ENCODE measurements at places on chromosomes 7 and 10.
A peak's percentile ranks its signal among the peaks of the same experiment; 100 is the strongest.

DNA sequence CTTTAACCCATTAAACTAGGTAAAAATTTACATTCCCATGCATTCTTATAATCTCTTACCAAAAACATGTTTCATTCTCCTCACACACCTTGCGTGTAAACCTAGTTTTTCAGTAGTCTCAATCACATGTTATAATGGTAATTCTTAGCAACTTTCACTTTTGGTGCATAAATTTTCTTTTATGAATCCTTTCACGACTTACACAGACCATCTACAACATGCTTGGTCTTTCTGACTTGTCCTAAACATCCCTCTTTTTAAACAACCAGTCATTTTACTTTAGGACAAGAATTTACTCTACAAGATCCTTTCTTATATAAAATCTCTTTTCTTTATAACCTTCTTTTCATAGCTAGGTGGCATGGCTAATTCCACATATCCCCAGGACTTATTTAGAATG lies 25.8 kb downstream of the FBXL13 start:
- DNase-seq: no peak

DNA sequence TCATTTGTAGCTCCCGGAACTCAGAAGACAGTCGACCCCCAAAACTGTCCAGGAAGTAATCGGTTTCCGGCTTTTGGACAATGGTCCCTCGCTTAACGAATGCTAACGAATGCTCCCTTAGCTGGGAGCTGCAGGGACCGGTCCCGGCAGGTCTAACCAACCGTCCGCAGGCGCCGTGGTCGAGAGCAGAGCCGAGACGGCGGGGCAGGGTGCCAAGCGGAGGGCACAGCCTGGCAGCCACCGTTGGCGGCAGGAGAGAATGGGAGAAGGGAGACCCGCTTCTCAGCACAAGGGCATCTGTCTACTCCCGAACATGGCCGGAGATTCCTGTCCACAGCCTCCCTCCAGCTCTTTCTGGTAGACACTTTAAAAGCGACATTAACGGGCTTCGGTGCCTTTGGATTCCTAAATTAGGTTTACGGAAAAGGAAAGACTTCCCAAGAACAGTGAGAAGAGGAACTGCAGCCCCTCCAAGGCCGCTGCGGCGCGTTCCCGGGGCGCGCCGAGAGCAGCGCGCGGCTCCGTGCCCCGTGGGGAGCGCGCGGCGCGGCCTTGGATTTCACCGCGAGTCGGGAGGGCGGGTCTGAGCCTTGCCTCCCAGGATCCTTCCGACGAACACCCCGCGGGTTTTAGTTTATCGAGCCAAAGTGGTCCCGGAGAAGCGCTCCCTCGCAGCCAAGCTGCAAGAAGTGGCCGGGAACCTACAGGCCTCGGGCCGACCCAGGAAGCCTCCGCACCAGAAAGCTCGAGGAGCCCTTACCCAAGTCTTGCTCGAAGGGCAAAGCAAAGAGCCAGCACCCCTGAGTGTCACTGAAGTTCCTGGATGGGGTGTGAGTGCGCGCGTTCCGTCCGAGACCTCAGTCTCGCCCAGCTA lies 3.6 kb upstream of the TBX20 start:
- DNase-seq: no peak

GRCh38 chr10:116775488-116776400 lies 33.4 kb upstream of the HSPA12A start:
- DNase-seq: no peak

DNA sequence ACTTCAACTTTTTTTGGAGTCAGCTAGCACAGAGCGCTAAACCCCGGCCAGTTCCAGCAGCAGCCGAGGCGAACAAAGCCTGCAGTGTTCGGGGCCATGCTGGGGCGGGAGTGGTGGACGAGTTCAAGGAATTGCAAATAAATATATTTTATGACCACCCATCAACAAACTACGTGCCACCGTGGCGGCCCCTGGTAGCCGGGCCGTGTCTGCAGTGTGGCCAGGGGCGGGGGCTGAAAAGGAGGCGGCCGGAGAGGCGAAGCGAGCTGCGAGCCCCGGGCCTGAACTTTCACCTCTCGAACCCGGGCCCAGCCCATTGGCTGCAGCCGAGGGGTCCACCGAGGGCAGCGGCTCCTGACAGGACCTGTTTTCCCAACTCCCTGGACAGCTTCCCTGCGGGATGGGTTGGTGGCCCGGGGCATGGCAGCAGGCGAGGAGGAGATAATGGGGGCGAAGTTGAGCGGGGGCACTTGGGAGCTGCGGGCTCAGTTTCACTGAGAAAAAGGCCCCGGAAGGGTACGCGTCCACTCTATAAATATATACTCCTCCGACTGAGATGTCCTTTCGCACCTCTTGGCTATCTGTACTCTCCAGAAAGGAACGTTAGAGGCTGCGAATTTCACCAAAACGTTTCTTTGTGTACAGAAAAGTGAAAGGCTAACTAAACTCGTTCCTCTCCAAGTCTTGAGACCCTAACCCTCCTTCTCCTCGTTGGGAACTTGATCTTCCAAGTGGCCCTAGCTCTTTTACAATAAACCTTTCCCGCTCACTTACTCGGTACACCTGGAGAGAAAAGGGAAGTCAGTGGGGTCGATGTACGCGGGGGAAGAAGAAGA lies 164.6 kb upstream of the PPP1R3A start:
- peak; percentile 25 for DNase-seq

DNA sequence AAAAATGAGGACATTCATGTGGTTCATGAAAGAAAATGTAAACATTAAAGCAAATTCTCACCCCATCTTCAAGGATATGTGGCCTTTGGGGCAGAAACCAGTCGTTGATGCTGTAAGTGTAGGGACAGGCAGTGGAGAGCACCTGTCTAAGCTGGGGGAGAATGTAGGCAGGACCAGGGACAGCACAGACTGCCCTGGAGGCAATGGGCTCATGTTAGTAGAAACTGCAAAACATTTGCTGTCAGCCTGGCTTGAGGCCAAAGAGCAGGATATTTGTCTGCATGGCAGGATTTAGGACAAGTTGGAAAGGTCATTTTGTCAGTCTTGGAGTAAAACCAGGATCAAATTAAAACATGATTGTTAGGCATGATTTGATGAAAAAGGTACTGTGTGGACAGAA lies 211.6 kb upstream of the AGK start:
- no peak for DNase-seq

GRCh38 chr10:34058845-34059614 lies 724.6 kb upstream of the NRP1 start:
- no peak for DNase-seq

GRCh38 chr7:34723866-34724490 lies 66.0 kb downstream of the NPSR1 start:
- no peak for DNase-seq

DNA sequence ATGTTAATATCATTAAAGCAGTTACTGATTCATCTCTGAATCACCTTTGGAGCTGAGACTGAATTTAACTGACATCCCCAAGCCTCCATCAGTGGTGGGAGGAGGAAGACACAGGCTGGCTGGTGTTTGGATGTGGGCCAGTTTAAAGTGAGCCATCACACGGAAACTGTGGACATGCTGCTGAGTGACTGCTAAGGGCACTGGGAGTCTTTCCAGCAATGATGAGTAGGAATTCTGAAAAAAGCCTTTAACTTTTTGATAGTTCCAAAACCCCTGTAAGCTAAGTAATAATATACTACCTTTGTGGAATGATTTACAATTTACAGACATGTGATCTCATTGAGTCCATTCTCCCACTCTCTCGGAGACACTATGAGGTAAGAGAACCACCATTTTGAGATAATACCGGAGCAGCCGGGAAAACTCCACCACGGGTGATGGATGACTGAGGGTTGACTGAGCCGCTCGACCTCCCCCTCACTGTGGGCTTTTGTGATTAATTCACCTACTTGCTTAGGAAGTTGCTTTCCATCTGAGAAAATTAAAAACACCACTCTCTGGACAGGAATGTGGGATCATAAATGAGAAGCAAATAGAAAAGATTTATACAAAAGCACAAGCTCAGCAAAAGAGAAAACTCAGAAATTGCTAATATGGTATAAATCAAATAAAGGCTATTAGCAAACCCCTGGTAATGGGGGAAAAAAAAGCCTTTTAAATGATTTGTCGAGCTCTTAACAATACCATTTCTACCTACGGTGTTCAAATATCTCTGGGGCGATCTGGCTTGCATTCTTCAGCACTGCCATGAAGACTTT lies 194.8 kb downstream of the FANK1 start:
- peak; percentile 67 for DNase-seq

DNA sequence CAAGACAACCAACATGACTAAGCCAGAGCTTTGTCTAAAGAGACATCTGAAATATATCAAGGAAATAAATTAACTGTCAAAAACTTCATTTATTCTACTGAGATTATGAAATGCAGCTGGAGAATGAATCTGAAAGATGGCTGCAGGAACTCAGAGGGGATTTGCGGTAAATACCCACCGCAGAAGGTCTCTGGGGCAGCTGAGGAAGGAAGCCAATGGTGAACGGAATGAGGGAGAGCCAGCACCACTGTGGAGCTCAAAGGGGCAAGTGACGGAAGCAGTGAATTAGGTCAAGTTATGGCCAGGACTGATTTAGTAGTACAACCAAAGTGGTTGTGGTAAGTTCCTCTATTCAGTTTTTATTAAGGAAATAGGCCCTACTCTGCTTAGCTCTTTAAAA lies 215.3 kb upstream of the GLI3 start:
- no peak for DNase-seq

GRCh38 chr10:118956802-118957442 lies 72.6 kb upstream of the NANOS1 start:
- DNase-seq: no peak

GRCh38 chr7:80463272-80463920 lies 48.5 kb downstream of the GNAT3 start:
- no peak for DNase-seq

DNA sequence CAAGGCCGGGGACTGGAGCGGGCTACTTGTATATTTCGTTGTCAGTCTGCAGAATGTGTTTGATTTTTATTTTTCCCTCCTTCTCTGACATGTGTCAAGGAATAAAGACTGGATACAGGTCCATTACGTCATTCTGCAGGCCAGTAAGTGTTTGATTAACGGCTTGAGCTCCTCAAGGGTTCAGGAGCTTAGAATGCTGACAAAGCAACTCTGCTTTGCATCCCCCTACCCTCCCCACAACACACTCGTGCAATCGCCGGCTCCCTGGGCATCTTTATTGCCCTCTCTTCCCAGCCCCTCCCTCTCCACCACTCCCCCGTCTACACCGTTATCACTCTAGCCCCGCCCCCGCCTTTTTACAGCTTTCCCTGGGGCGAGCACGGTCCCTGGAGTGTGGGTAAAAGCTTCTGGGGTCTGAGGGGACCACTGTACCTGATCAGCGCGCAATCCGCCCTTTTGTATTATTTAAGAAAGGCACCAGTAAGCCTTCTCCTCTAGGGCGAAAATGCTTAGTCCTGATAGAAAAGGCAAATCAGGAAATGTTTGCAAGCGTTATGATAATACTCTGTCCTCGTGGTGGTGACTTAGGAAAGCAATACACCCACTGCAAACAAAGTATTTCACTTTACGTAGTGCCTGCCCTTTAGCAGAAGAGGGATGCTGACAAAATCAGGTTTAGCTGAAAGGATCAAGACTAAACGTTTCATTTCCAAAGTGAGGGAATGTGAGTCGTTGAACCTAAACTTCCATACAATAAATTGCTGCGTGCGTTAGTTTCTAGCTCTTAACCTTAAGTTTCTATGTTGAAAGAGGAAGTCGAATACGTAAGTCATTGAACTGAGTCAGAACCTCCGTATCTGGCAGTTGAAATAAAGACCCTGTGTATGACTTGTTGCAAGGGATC lies 1.4 kb upstream of the CREB5 start:
- no peak for DNase-seq

DNA sequence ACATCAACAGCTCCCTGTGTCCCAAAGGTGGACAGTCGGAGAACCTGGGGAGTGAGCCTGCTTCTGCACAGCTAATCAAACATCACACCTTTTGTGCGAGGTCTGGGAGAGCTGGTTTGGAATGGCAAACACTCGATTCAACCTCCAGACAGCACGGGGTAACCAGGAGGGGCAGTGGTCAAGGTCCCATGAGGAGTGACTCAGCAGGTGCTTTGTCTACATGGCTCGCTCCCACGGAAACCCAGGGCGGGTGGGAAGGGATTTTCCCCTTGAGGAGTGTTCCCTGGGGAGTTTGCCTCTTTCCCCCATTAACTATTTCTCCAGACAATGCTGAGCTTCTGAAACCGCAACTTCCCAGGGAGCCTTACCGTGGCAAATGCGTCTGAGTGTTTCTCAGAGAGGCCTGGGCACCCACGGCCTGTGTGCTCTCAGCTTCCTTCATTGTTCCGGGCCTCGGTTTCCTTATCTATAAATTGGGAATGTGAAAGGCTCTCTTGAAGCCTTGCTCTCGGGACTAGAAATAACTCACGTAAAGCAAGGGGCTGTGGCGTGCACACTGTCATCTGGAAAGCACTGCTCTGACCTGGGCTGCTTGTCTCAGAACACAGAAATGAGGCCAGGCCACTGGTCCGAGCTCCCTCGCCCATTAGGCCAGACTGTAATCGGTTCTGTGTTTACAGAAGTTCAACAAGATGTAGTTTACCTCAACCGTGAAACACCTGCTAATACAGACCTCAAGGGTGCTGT lies 14.0 kb upstream of the GTPBP4 start:
- DNase-seq: no peak

GRCh38 chr7:24894429-24895221 lies 85.4 kb downstream of the OSBPL3 start:
- no peak for DNase-seq

GRCh38 chr7:137606061-137606674 lies 240.6 kb downstream of the DGKI start:
- DNase-seq: no peak

DNA sequence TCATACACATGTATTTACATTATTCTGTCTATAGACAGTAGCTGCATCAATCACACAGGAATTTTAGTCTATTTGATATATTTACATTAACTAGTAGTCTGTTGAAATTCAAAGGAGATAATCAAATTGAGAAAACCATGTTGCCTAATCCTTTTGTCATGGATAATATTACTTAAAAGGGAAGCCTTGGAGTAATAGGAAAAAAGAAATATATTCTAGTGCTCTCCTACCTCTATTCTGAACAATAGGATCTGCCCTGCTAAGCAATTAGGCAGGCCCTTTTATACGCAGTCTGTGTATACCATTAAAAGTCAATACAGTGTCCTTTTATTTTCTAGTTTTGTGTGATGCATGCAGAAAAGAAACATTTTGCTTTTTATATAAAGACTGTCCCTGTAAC lies 24.5 kb downstream of the UMAD1 start:
- DNase-seq: no peak

- no peak for DNase-seq
These were observed 81.2 kb upstream of the OIT3 start for GRCh38 chr10:72812415-72812752.

GRCh38 chr7:107080099-107080505 lies 35.6 kb downstream of the PRKAR2B start:
- no peak for DNase-seq

DNA sequence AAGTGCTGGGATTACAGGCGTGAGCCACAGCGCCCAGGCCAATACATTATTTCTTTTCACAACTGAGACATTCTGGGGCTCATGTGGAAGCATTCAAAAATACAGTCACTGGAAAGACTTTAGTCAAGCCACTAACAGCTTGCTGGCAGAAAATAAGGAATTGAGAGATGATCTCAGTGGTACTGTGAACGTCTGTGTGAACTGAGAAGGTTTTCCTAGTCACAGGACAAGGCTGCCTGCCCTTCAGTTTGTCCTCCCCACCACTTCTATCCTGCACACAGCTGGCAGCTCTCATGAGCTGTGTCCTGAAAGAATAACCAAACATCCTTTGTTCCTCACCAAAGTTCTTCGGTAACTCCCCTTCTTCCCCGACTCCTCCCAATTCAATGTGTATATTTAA lies 31.3 kb upstream of the ITGA8 start:
- DNase-seq: no peak

Data from head of caudate nucleus (tissue), 42 donors.